ENCODE measurements at places on chromosomes 11 and 22.

DNA sequence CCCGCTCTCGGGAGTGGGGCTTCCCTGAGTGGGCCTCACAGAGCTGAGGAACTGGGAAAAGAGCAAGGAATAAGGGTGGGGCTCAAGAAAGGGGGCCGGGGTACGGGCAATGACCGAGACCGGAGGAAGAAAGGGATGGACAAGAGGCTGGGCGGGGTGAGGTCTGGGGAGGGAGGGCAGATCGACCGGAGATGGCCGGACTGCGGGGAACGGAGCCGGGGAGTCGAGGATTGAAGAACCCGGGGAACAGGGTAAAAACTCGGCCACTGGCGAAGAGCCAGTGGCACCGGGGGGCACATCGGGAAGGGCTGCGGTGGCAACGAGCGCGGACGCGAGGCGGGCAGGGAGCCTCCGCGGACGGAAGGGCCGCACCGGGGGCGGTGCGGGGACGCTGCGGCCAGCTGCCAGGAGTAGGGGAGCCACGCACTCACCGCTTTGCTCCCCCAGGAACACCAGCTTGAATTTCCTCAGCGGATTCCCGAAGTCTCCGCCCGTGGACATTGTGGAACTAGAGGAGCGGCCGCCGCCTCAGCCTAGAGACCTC is 667 bp downstream of the RAB6A start:
- DNase-seq: no peak

- DNase-seq: no peak
These were observed 31.4 kb downstream of the LIMK2 start for GRCh38 chr22:31243339-31244045.

DNA sequence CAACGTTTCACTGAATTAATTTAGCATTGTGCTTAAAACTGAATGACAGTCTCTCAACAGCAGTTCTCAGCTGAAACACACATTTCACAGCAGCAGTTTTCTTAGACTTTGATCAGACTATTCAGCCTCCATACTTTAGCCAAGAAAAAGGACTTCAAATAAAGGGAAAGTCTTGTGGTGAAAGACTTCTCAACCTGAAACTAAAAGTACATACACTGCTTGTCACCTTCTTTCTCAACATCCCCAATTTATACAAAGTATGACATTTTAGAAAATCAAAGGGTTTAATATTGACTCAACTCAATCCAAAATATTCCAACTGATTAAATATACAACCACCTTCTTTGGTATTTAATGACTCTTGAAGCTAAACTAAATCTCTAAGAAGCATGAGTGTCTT is 419.0 kb downstream of the LRRC4C start:
- DNase-seq: no peak

DNA sequence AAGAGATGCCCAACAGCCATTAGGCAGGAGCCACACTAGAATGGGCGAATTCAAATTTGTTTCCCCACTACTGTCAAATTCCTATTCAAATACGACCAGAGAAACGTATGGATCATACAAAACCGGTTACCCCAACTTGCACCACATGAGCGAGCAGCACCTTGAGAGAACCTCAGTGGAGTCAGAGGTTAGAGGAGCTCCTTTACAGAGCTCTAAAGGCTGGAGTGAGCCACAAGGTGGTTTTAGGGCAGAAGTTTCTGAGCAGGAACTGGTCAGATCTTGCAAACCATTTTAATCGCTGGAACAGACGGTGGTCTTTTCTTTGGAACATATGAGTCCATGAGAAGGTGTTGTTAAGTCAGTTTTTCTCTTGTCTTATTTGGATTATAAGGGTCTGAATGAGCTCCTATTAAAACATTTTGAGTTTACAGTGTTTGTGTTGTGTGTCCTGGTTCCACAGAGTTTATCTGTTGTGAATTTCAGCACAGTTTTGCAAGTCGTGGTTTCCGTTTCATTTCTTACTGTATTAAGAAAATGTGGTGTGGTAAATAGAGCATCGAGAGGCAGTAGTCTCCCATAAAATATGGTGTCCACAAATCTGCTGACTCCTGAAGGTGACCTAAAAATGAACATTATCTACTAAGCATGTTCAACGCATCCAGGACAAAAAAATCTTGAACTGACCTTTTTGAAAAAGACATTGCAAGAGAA is 471.7 kb downstream of the NTM start:
- no peak for DNase-seq

DNA sequence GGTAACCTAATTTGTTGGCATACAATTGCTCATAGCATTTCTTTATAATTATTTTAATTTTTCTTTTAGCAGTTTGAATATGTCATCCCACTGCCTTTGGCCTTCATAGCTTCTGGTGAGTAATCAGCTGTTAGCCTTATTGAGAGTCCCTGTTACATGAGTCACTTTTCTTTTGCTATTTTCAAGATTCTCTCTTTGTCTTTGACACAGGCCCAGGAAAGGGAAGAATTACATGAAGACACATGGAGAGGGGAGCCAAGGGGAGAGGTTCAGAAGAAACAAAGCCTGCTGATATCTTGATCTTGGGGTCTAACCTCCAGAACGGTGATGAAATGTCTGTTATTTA is 418.2 kb downstream of the METTL15 start:
- DNase-seq: no peak

GRCh38 chr11:36102868-36103267 is 159.0 kb downstream of the LDLRAD3 start:
- no peak for DNase-seq

DNA sequence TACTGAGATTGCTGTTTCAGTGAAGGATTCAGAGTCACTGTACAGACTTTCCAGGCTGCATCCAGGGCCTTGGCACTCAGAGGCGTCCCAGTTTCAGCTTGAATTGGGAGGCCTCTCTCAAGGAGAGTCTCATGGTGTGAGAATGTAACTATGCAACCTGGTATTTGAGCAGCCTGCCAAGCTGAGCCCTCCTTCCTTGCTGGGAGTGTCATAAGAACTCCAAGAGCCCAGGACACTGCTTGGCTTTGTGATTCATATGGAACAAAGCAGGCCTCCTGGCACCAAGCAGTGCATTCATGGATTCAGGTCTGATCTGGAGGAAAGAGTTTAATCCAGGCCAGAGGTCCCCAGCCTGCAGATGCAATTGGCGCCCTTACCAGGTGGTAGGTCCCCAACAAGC is 171.7 kb downstream of the DBX1 start:
- no peak for DNase-seq

GRCh38 chr22:42368379-42369249 is 63.6 kb downstream of the NFAM1 start:
- DNase-seq: peak; percentile 22

DNA sequence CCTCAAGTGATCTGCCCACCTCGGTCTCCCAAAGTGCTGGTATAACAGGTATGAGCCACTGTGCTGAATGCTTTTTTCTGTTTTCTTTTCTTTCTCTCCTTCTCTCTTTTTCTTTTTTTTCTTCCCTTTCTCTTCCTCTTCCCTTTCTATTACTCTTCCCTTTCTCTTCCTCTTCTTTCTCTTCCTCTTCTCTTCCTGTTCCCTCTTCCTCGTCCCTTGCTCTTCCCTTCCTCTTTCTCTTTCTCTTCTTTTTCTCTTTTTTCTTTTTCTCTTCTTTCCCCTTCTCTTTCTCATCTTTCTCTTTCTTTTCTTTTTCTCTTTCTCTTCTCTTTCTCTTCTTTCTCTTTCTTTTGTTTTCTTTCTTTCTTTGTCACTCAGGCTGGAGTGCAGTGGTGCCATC is 1.2 kb downstream of the OOSP1 start:
- DNase-seq: no peak

Measured in CD8-positive, alpha-beta T cell (primary cell).